ENCODE measurements at places on chromosomes 5 and 9. TPM values are rescaled to one million over a fixed set of nuclear protein-coding genes. Genes with fewer than 3 reads are reported as not detected.
A peak's percentile ranks its signal among the peaks of the same experiment; 100 is the strongest.

- DNase-seq: no peak
Measured at GRCh38 chr5:1402611-1403255, 42.5 kb downstream of the SLC6A3 start.

DNA sequence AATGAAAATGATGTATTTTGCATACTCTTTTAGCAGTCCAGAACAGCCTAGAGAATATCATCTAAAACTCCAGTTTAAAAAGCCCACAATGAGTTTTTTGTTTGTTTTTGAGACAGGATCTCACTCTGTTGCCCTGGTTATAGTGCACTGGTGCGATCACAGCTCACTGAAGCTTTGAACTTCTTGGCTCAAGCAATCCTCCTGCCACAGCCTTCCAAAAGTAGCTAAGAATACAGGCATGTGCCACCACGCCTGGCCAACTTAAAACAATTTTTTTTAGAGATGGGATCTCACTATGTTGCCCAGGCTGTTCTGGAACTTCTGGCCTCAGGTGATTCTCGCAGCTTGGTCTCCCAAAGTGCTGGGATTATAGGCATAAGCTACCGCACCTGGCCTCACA lies 175.7 kb downstream of the FBN2 start:
- DNase-seq: no peak

GRCh38 chr9:105912863-105913516 lies 218.6 kb downstream of the TMEM38B start:
- no peak for DNase-seq

DNA sequence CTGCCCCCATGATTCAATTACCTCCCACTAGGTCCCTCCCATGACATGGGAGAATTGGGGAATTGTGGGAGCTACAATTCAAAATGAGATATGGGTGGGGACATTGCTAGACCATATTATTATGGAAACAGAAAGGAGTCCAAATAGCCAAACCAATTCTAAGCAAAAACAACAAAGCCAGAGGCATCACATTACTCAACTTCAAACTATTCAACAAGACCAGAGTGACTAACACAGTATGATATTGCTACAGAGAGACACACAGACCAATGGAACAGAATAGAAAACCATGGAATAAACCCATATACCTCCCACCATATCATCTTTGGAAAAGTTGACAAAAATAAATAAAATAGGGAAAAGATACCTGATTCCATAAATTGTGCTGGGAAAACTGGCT lies 710.5 kb upstream of the CDH9 start:
- no peak for DNase-seq

- no peak for DNase-seq
Measured at GRCh38 chr5:169354921-169355320, 54.0 kb upstream of the SLIT3 start.

DNA sequence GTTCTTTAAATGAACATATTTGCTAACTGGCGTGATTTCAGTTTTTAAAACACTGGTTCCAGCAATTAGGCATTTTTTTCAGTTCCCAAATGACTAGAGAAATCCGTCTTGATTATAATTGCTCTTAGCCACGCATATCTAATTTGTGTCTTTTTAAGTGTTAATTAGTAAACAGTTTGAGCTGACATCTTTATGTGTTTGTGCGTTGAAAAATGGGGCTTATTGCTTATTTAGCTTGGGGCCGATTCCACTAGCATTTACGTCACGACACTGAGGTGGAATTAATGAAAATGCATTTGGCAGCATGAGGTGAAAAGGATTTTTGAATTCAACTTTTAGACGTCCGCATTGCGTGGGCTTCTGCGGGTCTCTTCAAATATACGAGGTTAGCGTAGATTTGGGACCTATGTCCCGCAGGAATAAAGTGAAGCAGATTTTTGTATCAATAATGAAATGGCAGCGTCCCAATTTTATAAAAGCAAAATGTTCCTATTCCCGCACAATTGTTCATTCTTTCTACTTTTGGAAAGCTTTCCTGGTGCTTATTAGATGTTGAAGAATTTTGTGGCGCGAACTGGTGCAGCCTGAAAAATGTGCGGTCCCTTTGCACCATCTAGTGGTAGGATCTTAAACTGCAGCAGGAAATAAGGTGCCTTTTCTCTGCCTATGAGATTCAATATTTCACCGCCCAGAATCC lies 122.7 kb upstream of the LMX1B start:
- DNase-seq: peak; percentile 66

The TEX48 gene
- 0.65 TPM for total RNA-seq
